ENCODE measurements at places on chromosomes 7 and 10.

GRCh38 chr10:112332509-112333228 lies 41.2 kb upstream of the ACSL5 start:
- no peak for DNase-seq

DNA sequence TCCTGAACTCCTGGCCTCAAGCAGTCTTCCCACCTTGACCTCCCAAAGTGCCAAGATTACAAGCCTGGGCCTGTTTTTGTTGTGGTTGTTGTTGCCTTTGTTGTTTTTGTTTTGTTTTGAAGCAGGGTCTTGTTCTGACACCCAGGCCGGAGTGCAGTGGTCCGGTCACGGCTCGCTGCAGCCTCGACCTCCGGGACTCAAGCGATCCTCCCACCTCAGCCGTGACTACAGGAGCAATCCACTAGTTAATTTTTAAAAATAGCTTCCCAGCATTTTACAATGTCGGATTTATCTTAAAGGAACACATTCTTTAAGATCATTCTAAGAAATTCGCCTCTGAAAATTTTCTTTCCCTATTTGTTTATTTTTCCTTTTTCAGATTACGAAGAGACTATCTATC lies 27.7 kb upstream of the AP5Z1 start:
- DNase-seq: no peak

DNA sequence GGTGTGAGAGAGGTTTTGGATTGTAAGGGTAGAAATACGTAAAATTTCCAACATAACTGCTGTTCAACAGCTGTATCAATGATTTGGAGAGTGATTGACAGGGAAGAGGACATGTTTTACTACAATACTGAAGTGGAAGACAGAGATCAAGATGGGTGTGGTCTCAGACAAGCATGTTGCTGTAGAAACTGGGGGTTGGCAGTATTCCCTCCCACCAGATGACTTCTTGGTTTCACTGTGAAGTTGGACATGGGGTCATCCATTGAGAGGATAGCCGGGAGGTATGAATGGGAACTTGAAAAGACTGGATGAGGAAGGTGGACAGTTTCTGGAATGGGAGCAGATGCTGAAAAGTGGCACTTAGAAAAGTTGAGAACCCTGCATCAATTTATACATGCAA lies 95.3 kb upstream of the HDAC9 start:
- DNase-seq: no peak

DNA sequence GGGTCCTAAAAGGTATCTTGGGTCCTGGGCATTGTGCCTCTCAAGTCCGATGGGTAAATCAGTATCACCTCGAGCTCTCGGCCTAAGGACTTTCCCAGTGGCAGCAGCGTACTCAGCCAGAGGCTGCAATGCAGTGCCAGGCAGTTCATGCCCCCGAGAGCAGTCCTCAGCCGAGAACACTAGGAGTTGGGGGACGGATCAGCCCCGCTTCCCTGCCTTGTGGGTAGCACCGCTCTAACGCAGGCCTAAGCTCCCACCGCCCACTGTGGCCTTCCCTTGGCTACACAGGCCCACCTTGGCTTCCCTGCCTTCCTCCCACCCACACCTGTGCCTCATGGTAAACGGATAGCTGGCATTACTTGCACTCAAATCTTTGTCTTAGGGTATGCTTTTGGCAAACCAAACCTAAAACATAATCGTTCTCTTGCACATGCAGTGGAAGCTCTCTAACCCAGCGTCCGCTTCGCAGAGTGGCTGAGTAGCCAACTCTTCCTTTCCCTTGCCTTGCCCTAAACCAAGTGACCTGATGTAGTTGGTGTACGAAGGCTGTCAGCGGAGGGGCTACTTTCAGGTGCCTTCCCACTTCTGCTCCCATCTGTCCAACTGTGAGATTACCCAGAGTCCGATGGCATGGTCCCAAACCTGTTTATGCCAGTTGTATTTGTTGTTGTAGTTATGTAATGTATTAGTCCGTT lies 73.2 kb upstream of the CHST15 start:
- DNase-seq: no peak

DNA sequence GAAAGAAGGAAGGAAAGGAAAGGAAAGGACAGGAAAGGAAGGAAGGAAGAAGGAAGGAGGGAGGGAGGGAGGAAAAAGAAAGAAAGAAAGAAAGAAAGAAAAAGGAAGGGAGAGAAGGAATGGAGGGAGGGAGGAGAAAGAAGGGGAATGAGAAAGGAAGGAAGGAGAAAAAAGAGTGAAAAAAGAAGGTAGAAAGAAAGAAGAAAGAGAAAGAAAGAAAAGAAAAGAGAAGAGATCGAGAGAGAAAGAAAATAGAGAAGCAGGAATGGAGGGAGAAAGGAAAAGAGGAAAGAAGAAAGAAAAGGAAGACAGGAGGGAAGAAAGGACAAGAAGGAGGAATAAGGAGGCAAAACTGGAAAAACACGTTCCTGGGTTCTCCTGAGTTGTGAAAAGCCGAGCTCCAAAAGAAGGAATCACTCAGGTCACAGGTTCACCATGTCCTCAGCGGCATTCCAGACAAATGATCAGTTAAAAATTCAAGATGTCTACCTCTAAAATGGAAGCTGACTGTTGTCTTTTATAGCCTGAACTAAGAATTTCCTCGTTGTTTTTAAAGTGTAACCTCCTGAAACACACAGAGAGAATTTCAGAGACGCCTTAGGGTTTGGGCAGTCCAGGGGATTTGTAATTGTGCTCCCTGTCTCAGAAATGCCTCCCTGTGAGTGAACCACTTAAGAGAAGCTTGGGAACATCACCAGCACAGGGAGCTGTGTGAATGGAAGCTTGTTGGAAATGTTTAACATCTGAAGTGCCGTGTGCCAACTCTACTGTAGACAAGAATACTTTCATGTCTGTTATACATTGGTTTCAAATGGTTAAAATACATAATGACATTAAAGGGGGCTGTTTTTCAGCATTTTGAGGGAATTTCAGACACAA lies 80.7 kb downstream of the INHBA start:
- no peak for DNase-seq

GRCh38 chr10:72561745-72562166 lies 64.1 kb downstream of the MICU1 start:
- DNase-seq: no peak

DNA sequence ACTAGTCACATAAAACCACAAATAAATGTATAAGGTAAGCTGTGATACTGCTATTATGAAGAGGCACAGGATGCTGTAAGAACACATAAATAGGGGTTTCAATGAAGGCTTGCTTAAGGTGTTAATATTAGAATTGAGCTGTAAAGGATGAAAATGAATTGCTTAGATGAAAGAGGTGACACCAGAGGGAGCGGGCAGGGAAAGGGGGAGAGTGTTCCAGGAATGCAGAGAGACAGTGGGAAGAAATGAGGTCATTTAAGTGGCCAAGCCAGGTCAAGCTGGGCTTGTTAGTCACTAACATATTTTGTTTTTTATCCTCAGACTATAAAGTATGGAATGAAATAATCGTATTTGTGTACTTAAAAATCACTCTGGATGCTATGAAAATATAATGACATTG lies 193.5 kb downstream of the NRG3 start:
- no peak for DNase-seq

DNA sequence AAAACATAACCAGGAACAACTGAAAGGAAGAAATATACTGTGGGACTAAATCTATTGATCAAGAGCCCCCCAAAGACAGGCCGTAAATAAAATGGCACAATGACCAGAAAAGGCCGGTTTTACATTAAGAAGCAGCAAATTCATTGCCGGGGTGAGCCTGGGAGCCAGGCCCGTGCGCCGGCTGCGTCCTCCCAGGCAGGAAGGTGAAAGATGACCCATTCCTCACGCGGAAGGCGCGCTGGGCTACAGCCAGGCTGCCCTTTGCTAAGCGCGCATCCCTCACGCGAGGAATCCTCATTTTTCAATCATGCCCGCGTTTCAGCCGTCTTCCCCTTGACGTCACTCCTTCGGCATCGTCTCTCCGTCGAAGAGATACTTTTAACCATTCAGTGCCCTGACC lies 47.6 kb upstream of the MGMT start:
- no peak for DNase-seq

DNA sequence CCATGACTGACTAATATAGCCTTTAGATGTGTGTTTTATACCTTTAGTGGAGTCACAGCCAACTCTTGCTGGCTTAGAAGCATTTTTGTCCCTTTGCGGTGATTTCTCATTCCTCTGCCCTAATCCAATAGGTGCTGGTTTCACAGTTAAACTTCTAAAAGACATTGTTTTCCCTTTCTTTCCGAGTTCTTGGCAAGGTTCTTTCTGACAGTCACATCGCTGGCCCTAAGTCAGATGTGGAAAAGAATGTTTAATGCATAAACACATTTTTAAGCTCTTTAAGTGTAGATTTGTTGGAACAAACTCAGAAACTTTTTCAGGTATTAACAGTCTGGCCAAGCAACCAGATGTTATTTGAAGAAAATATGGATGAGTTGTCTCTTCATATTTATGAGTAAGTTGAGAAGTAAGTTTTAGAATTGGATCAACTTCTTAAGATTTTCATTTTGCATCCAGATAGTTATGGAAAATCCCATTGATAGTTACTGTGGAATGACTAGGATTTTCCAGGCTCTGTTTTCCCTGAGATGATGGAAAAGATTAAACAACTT lies 4.1 kb downstream of the EPDR1 start:
- no peak for DNase-seq

DNA sequence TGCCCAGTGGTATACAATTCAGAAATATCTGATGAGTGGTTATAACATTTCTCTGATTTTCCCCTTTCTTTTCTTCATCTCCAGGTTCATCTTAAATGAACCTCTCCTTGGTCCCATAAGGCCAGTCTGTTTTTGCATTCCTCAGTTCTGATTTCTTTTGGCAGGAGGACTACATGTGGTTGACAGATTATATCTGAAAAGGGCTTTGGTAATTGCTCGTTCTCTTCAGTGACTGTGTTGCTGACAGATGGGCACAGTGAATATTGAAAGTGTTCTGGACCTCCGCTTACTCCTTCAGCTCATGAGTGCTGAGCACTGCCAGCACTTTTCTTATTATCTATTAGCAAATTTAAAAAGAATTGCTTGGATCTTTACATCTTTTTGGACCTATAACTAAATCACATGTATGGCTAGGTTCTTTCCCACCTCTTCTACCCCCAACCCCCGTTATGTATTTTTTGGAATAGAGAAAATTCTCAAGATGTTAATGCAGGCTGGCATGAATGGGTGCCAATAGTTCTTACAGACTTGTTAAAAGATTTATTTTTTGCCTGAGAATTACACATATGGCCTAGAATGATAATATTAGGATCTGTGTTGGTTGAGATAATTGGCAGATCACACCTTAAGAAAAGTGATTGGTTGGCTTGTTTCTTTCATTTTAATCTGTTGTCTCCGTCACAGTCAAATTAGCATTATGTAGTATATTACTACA lies 323.0 kb downstream of the EXOC4 start:
- no peak for DNase-seq

GRCh38 chr10:30510184-30510931 lies 76.4 kb downstream of the MAP3K8 start:
- peak; percentile 57 for DNase-seq

All from thoracic aorta (tissue), 2 donors.